SK-MEL-5 (cell line): ENCODE measurements at places on chromosomes 11 and 22. TPM values are rescaled to one million over a fixed set of nuclear protein-coding genes. Genes with fewer than 3 reads are reported as not detected.

HRAS gene
- total RNA-seq = 48.3 and 55.6 TPM in 2 replicates

- peak; percentile 84 for DNase-seq
Observed at GRCh38 chr11:19742588-19743292, 30.1 kb downstream of the NAV2 start.

GRM5 gene
- total RNA-seq = 0.05 TPM in 2 replicates

DNA sequence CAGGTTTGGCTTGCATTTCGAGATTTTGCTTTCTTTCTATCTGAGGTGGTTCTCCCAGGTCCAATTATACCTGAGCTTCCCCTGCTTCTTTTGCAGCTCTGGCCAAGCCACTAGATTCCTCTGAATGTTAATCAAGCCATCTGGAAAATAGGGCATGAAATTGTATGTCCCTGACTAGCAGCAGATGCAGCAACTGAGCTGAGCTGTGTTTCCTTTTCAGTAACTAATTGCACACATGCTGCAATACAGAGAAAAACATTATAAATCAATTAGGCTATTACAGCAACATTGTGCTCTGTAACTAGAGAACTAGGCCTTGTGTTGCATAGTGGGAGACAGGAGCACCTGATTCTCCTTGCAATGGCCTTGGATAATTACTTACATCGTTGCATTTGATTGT lies 408.3 kb downstream of the ETS1 start:
- DNase-seq = no peak

SLC17A6 gene
- 0.03 TPM in 1 of 2 replicates, not detected in the other for total RNA-seq
